Smooth muscle cell of bladder (primary cell): ENCODE measurements at places on chromosomes 16 and 17. TPM values are rescaled to one million over a fixed set of nuclear protein-coding genes. Genes with fewer than 3 reads are reported as not detected.

KRT17 gene
- 6.4 and 7.3 TPM in 2 replicates for total RNA-seq

WNT9B gene
- total RNA-seq: not detected in 2 replicates

PIRT gene
- not detected in 2 replicates for total RNA-seq

PITPNM3 gene
- total RNA-seq: 0.14 and 0.28 TPM in 2 replicates

CCDC144A gene
- total RNA-seq: 1.1 and 3.5 TPM in 2 replicates

RRN3 gene
- total RNA-seq: 27.4 and 30.1 TPM in 2 replicates

KLHDC4 gene
- 17.6 and 22.4 TPM in 2 replicates for total RNA-seq

RHBDL3 gene
- total RNA-seq: under 0.01 TPM in 2 replicates

GNAO1 gene
- under 0.01 TPM in 1 of 2 replicates, not detected in the other for total RNA-seq

HSF5 gene
- total RNA-seq: not detected in 2 replicates

HBQ1 gene
- total RNA-seq: not detected in 2 replicates

KIF19 gene
- under 0.01 and 0.09 TPM in 2 replicates for total RNA-seq
